Activated CD4-positive, alpha-beta T cell treated with anti-CD3 and anti-CD28 coated beads, Interleukin-2, amount 50 U/mL, for 48 hours (primary cell): ENCODE measurements at places on chromosomes 12 and 14.

DNA sequence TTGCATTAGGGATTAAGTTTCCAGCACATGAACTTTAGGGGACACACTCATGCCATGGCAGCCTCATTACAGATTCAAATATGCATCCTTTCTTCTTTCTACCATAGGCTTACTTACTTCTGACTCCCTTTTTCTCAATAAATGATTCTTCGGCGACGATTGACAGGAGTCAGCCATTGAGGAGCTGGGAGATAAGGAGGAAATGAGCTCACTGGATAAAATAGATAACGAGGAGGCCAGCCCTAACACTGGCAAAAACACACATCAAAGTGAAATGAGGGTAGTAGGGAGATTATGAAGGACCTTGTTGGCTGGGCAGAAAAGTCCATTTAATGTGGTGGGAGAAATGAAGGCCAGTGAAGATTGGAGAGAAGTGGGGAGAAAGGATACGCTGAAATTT, 172.2 kb downstream of the SLC41A2 start:
- DNase-seq, result no peak

DNA sequence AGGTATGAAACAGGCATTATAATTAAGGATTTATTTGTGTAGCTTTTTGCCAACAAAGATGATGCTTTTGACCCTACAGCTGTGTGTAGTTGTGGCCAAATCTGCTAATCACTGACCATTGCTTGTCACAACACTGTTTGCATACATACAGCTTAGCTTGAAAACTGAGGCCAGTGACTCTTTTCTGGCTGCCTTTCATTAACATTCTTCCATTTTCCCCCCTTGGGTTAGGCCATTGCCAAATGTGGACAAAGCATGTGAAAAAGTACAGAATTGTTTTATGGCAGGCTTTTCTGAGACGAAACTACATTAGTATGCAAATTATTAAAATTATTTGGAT, 263.3 kb downstream of the SLC16A7 start:
- DNase-seq, result no peak

- DNase-seq, result no peak
Observed at GRCh38 chr12:30440826-30441602, 254.7 kb downstream of the IPO8 start.

GRCh38 chr14:29521526-29522137, 406.0 kb downstream of the PRKD1 start:
- no peak for DNase-seq

DNA sequence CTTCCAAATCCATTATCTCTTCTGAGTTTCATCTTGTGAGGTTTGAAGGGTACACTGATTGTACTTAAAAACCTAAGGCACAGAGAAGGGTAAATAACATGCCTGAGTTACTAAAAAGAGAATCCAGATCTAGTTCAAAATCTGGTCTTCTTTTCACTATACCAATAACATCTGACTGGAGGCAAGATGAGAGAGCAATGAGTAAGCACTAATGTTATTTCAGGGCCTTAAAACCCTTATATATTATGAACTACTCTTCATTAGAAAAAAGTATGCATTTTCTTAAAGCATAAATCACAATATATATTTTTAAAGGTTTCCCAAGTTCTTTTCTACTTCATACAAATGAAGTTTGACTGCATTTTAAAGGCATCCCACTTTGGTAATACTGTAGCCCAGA, 60.2 kb downstream of the GXYLT1 start:
- no peak for DNase-seq

DNA sequence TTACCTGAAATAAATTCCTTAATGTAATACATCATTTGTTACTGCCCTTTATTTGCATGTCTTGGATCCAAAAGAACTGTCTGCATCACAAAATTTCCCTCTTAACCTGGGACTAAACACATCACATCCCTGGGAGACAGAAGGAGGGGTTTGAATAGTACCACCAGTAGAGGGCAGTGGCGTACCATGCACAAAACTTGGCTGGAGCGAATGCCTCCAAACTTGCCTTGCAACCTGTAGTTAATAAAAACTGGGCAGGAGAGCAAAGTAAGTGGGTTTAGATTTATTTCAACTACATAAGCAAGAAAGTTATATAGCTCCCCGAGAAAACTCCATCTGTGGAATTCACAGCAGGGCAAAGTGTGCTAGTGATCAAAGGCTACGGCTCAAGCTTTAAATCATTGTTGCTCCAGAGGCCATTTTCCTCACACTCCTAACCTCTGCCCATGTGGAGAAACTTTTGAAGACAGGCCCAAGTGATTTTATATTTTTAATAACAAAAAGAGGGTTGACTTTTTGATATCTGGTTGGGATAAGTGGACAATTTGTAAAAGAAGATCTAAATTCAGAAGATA, 1176.7 kb upstream of the SEL1L start:
- peak; percentile 49 for DNase-seq

DNA sequence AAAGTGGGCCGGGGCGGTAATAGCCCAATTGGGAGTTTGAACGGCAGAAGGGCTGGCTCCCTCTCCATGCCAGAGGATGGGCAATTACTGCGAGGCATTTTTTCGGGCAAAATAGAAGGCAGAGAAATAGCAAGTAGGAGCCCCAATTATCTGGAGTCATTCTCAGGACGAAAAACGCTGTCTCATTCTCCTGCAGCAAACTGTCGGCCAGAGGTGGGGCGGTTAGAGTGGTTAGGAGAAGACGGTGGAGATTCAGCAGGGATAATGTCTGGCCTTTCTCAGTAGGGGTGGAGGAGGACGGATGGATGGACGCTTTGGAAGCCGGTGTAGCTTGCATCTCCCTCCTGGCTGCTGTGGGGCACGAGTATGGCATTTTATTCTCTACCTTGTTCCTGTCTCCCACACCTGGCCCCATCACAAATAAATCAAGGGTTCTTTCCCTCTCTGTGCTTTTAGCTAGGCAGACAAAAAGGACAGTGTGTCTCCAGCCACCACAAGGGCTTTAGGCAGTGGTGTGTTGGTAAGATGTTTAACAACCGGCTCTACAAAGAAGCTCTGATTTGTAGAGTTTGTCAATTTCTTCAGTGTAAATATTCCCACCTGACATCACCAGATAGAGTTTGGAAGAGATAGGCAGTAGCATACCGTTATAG, 140.5 kb upstream of the LHX5 start:
- DNase-seq, result no peak

GRCh38 chr14:73295198-73295796, 58.0 kb downstream of the PAPLN start:
- no peak for DNase-seq

DNA sequence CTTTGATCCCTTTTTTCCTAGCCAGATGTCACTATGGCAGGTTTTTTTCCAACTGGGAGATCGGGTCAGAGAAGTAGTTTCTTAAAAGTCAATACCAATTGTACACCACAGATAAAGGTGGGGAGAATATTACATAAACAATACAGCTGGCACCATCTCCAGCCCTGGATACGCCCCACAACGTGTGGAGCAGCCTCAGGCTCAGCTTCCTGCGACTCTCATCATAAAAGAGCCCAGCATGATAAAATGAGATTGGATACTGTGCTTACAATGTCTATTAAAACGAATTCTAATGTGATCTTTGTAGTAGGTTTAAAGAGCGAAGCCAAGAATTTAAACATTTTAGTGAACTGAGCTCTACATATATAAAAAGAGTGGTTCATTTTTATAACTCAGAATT, 21.5 kb downstream of the EFCAB11 start:
- DNase-seq, result no peak

- no peak for DNase-seq
Observed at GRCh38 chr12:69438539-69438938, 31.6 kb upstream of the FRS2 start.

DNA sequence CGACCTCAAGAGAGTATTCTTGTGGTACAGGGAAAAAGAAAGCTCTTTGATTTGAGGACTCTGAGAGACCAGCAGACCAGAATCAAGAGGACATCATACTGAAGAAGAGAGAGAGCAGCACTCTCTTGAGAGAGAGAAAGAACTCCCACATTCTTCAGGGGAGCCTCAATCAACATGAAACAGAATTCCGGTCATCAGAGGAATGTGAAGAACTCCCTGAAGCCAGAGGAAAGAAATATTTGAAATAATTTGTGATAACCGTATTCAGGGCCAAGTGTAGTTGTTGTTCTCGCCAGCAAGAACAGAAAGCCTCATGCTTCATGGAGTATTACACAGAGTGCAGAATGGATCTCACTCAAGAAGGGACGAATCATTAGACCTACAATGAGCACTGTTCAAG, 363.8 kb upstream of the TMEM132C start:
- DNase-seq, result no peak

- no peak for DNase-seq
Observed at GRCh38 chr14:69828879-69829278, 31.8 kb upstream of the SLC10A1 start.

DNA sequence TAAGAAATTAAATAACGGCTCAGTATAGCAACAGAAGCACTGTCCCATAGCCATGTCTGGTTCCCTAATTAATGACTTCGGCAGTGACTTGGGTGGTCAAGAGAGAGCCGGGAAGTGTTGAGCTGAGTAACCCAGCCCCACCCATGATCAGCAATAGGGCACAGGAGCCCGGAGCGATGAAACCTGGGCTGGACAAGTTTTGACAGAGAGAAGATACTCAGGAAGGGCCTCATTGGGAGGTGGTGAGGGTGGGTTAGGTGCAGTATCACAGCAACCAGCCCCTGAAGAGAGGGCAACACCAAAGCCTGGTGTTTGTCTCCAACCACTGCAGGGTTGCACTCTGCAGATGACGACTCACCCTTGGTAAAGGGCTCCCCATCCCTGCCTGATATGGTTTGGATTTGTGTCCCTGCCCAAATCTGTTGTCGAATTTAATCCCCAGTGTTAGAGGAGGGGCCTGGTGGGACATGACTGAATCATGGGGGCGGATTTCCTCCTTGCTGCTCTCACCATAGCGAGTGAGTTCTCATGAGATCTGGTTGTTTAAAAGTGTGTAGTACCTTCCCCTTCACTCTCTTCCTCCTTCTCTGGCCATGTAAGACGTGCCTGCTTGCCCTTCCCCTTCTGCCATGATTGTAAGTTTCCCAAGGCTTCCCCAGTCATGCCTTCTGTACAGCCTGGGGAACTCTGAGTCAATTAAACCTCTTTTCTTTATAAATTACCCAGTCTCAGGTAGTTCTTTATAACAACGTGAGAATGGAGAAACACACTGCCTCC, 124.9 kb upstream of the MED13L start:
- DNase-seq, result no peak

DNA sequence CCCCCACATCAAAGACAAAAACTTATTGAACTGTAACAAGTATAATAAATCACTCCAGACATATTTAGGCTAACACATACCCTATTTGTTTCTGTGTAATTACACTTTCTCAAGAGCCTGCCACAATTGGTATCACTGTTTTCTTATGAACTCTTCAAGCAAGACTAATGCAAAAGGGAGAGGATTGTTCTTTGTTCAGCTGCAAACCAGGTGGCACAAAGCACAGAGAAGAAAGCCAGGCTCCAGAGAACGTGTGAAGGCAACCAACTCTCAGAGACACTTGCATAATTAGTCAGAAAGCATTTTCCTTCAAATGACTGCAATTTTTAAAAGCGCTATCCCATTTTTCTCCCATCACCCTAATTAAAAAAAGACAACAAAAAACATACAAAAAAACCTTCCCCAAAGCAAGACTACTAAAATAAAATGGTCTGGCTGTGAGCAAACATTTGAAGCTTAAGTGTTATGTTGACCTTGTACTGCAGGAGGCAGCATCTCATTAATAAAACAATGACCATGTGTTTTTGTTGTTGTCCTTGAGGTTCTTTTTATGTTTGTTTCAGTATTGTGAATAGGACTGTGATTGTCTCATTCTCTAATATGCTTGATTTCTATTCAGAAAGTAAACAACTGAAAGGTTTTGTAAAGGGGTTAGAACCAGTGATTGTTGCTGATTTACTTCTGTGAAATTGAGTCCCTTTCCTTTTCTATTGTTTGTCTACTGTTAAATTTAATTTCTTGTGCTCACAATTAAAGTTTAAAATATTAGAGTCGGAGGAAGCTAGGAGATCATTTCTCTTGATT, 452.7 kb upstream of the PDE3A start:
- DNase-seq, result no peak

DNA sequence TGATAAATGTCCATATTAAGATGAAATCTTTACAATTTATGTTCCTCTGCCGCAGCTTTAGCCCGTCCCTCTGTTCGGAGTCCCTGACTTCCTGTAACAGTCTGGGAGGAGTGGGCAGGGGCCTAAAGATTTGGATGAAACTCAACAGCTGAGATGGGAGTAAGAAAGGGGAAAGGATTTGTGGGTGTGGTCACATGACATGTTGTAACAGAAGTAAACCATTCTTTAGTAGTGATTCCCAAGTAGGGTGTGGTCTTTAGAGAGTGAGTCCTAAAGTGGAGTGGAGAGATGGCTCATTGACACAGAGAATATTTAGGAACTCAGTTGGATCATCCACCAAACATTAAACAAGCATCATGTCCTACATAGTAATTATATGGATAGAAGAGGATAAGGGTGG, 12.9 kb downstream of the TMEM117 start:
- DNase-seq, result no peak

DNA sequence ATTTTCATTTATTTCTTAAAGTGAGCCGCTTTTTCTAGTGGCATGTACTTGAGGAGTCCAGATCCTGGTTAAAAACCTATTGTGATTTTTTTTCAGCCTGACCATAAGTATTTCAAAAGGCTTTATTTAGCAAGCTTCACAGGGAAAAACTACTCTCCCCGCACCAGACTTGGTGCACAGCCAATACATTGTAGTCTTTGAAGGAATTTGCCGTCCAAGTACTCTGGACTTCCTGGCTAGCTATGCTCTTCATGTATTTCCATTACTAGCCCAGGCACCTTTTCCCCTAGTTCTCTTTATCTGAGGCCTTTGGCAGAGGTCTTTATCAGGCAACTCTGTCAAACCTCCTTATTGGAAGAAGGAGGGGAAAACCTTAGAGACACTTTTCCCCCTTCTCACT, 234.7 kb downstream of the CCDC91 start:
- DNase-seq, result no peak

DNA sequence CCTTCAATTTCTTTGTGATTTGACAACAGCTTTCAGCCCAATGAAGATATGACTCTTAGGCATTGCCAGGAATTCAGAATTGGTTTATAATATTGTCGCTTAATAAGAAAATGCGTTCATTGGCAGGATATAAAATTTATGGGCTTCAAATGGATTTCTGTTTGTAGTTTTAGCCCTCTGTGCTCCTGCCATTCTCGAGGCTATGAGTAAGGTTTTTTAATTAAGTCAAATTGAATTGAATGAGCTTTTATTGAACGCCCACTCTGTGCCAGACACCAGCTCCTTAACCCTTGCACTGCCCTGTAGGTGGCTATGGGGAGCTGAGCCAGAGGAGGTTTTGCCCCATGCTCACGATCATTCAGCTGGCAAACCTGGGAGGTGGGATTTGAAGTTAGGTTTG, 115.1 kb downstream of the SLC25A47 start:
- no peak for DNase-seq
